G401 (cell line): ENCODE measurements at places on chromosomes 11 and 22.

DNA sequence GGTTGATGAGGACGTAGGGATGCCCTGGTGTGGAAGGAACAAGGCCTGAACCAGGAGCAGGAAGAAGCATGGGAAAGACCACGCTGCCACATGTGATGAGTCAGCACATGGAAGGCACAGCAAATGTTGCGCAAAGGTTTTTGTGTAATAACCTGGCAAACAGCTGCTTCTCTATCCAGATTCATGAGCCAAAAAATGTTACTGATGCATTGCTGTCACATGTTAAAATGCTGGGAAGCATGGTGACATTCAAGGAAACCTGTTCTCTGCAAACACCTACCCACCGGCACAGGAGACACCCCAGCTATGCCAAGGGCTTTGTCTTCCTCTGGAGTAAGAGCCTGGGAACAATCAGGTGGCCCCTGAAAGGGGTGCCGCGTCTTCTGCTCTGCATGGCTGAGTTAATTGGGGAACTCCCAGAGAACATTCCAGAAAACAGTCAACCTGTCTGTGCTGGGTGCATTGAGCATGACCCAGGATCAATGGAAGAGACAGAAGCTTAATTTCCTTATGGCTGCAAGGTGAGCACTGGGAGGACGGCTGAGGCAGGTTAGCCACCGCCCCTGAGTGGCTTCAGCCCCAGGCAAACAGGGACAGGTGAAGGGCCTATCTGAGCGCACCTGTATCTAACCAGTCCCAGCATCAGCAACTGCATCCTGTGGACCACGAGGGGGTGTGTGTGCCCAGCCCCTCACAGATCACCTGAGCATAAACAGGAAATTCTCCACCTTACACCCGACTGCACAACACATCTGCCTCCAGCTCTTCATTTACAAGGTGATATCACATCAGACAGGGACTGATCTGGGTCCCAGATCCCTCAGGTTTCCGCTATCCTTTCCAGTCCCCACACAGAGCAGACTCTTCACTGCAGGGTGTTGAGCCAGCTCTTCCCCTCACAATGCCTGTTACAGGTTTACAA lies 108.4 kb downstream of the GGTLC2 start:
- no peak for DNase-seq

DNA sequence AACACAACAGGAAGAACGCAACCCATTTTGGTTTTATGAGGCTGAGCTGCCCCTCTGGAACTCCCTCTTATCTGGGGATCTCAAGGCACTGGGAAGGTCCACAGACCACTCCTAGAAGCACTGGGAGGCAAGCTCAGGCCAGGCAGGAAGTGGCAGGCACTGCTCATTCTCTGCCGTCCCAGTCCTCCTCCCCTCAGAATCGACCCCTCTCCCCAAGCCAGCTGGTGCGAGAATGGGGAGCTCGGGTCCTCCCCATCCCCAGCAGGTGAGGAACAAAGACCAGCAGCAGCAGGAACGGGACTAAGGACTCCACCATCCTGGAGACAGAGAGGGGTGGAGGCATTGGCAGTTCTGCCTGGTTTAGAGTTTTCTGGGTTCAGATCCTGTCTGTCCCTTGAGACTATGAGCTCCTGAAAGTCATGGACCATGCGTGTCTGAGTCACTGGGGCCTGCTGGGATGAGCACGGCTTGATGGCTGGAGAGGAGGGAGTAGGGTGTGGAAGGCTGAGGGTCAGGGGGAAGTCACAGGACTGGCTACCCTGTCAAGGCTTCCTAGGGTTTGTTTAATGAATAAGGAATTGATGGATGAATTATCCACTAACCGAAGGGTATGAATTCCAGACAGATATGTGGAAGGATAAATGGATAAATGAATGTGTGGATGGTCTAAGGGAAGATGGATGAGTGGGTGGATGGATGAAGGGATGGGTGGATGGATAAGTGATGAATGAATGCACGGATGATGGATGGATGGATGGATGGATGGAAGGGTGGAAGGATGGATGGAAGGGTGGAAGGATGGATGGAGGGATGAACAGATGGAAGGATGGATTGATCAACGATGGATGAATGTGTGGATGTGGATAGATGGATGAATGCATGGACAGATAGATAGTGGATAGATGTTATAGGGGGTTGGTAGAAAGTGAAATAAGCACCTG lies 6.4 kb downstream of the MYEOV start:
- DNase-seq = no peak

- DNase-seq = no peak
Observed at GRCh38 chr22:50084614-50085021, 608 bp downstream of the MLC1 start.

DNA sequence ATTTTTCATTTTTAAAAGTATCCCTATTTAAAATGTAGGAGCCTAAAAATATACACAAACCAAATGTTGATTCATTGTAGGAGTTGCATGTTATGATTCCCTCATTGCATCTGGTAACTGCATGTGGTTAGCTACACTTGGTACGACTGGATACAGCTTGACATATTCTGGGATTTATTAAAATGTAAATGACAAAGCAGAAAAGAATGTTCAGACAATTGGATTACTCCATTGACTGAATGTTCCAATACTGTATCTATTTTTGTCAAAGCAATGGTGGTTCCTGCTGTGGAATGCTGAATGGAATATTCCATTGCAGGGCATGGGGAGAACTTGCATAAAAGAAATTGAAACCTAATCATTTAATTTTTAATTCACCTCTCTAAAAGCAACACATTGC lies 30.8 kb downstream of the BLID start:
- no peak for DNase-seq

- DNase-seq = no peak
Observed at GRCh38 chr22:41968601-41969000, 642 bp upstream of the SEPTIN3 start.

GRCh38 chr22:30452861-30453260 lies 19.0 kb downstream of the SEC14L3 start:
- DNase-seq = no peak

DNA sequence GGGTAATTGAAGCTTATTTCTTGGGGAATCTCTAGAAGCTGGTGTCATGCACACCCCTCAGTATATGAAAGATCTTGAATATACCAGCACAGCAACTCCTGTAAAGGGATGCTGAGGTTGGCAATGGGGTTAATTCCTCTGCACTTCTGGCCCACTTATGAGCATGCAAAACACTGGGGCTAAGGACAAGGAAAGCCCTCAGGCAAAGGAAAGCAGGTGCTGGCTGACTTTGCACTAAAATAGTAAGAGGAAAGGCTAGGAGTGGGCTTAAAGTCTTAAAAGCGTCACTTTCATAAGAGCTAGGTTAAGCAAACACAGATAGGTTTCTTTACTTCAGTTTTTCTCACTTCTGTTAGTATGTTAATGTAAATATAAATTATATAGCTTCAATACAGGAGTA lies 572.6 kb upstream of the LUZP2 start:
- no peak for DNase-seq

DNA sequence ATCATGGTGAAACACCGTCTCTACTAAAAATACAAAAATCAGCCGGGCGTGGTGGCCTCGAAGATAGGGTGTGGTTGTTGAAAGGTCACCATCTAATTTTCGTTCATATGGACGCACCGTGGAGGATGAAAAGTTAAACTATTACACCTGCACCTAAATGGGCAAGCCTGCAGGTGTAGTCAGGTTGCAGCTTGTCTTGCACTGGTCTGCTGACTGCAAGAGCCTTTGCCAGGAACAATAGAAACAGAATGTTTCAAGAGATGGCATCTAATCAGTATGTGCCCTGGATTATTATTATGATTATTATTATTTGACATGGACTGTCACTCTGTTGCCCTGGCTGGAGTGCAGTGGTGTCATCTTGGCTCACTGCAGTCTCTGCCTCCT lies 908 bp downstream of the NADSYN1 start:
- DNase-seq = no peak

DNA sequence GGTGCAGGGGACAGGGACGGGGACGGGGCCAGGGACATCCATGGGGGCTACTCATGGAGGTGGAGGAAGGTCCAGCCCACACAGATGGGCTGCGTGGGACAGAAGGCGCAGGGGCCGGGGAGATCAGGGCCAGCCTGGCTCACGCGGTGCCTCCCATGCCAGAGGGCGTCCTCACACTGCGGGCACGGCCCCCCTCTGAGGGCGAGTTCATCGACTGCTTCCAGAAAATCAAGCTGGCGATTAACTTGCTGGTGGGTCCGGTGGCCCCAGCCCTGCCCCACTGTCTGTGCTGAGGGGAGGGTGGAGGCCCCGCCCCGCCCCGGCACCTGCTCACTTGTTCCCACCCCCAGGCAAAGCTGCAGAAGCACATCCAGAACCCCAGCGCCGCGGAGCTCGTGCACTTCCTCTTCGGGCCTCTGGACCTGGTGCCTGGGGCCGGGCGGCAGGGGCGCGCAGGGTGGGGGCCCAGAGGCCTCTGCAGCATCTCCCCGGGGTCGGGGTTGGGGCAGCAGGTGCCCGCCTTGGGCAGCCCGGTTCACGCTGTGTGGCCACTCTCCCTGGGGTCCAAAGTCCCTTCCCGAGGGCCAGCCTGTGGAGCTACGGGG lies 15.8 kb downstream of the EPS8L2 start:
- DNase-seq = no peak

GRCh38 chr22:20979243-20979809 lies 2.8 kb upstream of the LZTR1 start:
- DNase-seq = no peak

GRCh38 chr11:62144641-62145255 lies 20.9 kb downstream of the INCENP start:
- DNase-seq = no peak
